ENCODE measurements at places on chromosomes 12 and 14.

DNA sequence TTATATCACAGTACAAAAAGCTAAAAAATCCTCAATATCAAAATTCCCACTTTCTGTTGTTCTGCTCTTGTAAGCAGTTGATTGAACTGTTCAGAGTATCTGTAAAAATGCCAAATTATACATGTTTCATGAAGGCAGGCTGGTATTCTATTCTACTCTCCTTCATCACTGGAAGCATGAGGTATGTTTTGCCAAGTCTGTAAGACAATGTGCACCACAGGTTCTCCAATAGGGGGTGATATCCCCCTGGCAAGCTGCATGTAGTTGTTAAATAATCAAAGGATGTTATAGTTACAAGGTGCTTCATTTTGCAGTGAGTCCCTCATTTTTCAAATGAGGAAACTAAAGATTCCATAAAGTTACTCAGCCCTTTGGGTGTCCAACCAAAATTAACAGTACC lies 15.1 kb upstream of the NEK9 start:
- peak; percentile 69 for DNase-seq

GRCh38 chr12:5713599-5714081 lies 231.4 kb downstream of the ANO2 start:
- DNase-seq = no peak

DNA sequence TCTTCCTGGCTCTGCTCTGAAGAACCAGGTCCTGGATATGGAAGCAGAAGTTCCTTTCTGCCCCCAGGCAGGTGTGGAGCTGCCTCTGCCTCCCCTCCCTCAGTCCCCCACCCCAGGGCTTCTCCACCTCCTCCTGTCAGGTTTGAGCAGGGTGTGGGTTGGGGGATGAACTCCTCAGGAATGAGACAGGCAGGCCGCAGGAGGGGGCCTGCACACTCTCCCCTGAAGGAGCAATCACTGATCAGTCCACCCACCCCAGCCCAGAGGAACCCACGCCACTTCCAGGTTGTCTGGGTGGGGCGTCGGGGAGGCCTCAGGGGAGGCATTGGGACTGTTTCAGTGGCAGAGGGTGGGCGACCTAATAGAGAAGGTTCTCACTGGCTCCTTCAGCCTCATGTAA lies 26.6 kb downstream of the FAIM2 start:
- no peak for DNase-seq

- DNase-seq = no peak
These were observed 21.3 kb downstream of the RPH3A start for GRCh38 chr12:112812600-112813406.

DNA sequence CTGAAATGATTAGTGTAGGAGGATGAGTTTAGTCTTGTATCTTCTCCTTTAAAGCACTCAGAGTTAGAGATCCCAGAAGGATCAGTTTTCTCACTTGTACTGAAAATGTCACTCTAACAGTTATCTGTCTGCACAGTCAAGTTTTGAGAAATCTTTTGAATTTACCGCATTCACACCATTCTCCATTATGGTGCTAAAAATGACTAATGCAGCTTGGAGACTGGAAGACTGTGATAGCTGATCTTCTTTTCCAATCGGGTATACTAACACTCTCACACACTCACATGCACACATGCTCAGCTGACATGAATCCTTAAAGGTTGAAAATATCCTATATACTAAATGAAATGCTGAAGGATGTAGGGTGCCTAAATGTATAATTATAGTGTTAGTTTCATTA lies 65.8 kb downstream of the SLC15A5 start:
- no peak for DNase-seq

DNA sequence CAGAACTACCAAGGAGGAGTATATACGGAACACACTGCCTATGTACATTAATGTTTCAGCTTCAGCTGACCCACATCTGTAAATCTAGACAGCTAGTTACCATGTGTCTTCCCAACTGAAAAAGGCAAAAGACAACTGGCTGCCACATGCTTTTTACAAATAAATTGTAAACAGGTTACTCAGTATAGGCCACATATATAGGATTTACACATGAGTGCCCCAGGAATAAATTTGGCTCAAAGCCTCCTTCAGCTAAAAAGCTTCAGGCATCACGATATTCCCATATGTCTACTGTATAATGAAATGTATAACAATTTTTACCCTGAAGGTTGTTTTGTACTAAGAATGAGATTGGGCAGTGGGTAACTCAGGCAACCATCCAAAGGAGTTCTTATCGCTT lies 175.9 kb upstream of the BMP4 start:
- no peak for DNase-seq

GRCh38 chr12:69935651-69936100 lies 110.6 kb downstream of the MYRFL start:
- DNase-seq = no peak

DNA sequence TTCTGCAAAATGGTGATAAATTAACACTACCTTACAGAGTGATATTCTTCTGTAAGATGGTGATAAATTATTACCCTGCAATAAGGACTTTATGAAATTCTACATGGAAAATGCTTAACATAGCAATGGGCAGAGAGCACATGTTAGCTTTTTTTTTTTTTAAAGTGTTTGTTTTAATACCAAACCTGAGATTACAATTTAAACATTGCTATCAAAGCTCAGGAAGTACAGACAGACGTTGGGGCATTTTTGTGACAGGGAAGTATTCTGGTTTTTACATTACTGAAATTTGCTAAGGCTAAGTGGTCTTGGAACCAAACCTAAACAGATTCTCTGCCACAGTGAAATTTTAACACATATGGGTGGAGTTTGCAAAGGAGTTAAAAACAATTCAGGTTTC lies 133.1 kb downstream of the FGD4 start:
- DNase-seq = no peak

GRCh38 chr12:91663310-91663709 lies 480.7 kb upstream of the DCN start:
- DNase-seq = no peak

- no peak for DNase-seq
These were observed 49.7 kb downstream of the C14orf132 start for GRCh38 chr14:96088911-96089310.

DNA sequence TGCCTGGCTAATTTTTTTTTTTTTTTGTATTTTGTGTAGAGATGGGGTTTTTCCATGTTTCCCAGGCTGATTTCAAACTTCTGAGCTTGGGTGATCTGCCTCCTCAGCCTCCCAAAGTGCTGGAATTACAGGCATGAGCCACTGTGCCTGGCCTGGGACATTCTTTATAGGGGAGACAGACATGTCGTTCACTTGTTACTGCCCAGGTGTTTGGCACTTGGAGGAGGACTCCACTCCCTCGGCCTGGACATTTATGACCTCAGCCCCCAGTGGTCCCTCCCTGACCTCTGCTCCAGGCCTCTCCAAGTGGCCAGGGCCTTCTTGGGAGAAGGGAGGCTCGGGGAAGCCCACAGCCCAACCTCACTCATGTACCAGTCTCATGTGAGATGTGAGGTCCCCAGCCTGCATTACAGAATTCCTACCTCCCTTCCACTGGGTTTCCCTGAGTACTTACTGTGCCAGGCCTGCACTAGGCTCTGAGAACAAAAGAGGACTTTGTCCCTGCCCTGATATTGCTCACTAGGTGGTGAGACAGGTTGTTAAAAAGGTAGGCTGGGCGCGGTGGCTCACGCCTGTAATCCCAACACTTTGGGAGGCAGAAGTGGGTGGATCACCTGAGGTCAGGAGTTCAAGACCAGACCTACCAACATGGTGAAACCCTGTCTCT lies 9.7 kb upstream of the POP5 start:
- no peak for DNase-seq

DNA sequence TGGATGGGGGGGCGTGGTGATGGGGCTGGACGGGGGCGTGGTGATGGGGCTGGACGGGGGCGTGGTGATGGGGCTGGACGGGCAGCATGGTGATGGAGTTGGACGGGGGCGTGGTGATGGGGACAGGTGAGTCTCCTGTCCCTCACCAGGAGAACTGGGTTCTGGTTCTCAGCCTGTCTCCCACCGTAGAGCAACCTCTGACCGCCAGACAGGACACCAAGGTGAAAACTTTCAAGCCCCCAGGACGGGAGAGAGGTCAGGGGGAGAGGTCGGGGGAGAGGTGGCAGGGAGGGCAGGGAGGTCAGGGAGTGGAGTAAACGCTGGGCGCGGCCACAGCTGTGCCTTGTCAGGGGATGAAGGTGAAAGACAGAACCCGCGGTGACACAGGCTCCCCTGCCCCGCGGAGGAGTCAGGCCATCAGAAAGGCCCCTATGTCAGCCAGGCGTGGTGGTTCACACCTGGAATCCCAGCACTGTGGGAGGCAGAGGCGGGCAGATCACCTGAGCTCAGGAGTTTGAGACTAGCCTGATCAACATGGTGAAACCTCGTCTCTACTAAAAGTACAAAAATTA lies 84.6 kb downstream of the GALNT9 start:
- DNase-seq = no peak

DNA sequence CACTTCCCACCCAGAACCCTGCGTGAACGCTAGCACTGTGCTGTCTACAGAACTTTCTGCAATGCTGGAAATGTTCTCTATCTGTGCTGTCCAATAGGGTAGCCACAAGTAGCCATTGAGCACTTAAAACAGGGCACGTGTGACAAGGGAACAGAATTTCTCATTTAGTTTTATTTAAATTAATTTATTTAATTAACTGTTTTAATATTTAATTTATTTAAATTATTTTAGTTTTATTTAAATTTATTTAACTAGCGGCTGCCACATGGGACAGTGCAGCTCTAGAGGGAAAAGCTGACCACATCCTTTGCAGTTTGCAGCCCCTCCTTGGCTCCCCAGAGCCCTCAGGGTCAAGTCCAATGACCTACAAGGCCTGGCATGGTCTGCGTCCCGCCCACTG lies 35.0 kb upstream of the CORO1C start:
- DNase-seq = no peak

- DNase-seq = peak; percentile 78
These were observed 15.6 kb downstream of the ACVRL1 start for GRCh38 chr12:51922762-51923505.

- no peak for DNase-seq
These were observed 581.7 kb downstream of the DIO2 start for GRCh38 chr14:79629411-79630287.

- no peak for DNase-seq
These were observed 158.8 kb upstream of the NPAS3 start for GRCh38 chr14:32779840-32780239.

DNA sequence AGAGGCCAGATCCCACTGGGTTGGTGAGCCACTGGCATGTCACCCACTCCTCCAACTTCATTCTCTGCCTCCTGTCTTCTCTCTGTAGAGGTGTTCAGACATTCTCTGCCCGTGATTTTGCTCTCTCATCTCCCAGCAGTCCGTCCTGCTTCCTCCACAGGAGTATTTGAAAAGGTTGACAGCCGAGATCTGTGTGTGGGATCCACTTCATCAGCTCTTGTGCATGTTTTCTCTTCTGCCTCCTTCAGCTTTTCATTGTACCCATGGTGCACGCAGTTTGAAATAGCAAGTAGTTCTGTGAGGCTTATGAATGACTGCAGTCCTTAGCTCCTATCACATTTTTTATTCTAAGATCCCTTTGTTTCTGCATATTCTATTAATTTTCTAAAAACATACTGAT lies 34.8 kb downstream of the ZC3H14 start:
- DNase-seq = no peak

GRCh38 chr12:109098183-109098604 lies 797 bp downstream of the UNG start:
- DNase-seq = no peak

- DNase-seq = no peak
These were observed 13.4 kb upstream of the ITPR2 start for GRCh38 chr12:26846416-26846815.

DNA sequence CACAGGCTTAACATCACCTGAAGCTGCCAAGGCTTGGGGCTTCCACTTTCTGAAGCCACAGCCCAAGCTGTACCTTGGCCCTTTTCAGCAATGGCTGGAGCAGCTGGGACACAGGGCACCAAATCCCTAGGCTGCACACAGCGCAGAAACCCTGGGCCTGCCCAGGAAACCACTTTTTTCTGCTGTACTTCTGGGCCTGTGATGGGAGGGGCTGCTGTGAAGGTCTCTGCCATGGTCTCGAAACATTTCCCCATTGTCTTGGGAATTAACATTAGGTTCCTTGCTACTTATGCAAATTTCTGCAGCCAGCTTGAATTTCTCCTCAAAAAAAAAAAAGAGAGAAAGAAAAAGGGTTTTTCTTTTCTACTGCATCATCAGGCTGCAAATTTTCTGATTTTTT lies 219.1 kb downstream of the RPL10L start:
- no peak for DNase-seq

DNA sequence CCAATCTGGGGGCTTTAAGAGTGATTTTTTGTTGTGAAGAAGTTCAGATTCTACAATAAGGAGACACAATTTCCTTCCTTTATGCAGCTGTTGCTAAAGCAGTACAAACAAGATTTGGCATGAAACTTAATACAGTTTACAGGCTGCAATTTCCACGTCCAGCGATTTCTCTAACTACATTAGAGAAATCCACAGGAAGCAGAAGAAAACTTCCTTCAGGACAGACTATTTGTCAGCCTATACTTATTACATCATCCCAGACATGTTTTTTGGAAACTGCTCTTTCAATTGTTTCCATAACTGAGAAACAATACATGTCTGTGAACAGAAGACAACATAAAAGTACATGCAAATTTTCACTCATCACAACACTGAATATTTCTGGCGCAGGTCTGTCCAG lies 204.3 kb downstream of the TTC7B start:
- no peak for DNase-seq

Measured in NB4 (cell line).